ENCODE measurements at places on chromosomes 12 and 14. TPM values are rescaled to one million over a fixed set of nuclear protein-coding genes. Genes with fewer than 3 reads are reported as not detected.

The DAO gene
- total RNA-seq: not detected

The CCDC177 gene
- 0.22 TPM for total RNA-seq

The PMCH gene
- not detected for total RNA-seq

The MMP14 gene
- total RNA-seq: 198 TPM

The SCN8A gene
- total RNA-seq: 8.1 TPM

The RACGAP1 gene
- 40.0 TPM for total RNA-seq

The CEBPE gene
- total RNA-seq: not detected

The TSPAN8 gene
- 0.33 TPM for total RNA-seq

The B3GNT4 gene
- total RNA-seq: 0.91 TPM

The TAS2R31 gene
- total RNA-seq: 8.6 TPM

The GALNT6 gene
- total RNA-seq: 3.7 TPM

The CNTN1 gene
- total RNA-seq: 3.1 TPM

The PPP1R1A gene
- total RNA-seq: 22.3 TPM

The PPM1H gene
- total RNA-seq: 25.4 TPM

The PTPRQ gene
- 0.19 TPM for total RNA-seq

The NINJ2 gene
- 3.0 TPM for total RNA-seq

The TAS2R46 gene
- 2.6 TPM for total RNA-seq

The ACOT2 gene
- total RNA-seq: 13.5 TPM

The ACOT4 gene
- 1.3 TPM for total RNA-seq

The SAMD15 gene
- 9.5 TPM for total RNA-seq

The ANKS1B gene
- 10.1 TPM for total RNA-seq

The RND1 gene
- 12.4 TPM for total RNA-seq

The TAS2R13 gene
- total RNA-seq: 3.4 TPM
